ENCODE measurements at places on chromosomes 2 and 18.

GRCh38 chr2:86254576-86255538 is 55.6 kb downstream of the MRPL35 start:
- no peak for DNase-seq

DNA sequence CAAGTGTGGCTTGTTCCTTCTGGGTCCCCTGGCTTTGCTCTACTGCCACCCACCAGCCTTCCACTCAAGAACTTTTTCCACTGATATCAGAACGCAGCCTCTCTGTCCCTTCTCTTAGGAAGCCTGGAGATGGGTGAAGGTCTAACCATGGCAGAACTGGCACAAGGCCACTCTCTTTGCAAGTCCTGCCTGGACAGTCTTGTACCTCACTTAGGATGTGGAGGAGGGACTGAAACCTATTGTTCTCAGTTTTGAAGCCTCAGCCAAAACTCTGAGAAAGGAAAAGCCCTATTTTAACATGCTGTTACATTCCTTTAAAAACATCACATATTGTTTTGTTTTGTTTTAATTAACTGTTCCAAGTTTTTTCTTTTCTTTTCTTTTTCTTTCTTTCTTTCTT is 58.9 kb upstream of the NCOA1 start:
- no peak for DNase-seq

GRCh38 chr18:14086458-14087231 is 45.6 kb downstream of the ZNF519 start:
- no peak for DNase-seq

DNA sequence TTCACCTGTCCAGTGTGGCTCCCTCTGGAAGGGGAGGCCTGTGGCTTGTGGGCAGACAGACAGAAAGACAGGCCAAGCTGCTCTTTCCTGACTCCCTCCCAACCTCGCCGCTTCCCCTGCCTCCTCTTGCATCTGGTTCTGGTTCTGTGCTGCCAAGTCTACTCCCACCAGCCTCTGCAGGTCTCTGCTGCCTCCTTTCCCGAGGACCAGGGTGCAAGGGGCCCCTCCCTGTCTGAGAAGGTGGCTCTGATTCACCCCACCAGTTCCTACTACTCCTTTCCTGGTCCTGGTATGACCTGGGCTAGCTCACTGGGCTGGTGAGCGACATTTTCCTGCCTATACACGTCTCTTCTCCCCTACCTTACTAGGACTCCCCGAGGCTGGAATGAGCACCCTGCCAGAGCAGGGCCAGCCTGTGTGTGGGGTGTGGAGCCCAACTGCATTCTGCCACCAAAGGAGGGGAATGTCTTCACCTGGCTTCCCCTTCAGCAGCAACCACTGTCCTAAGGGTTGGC is 238.5 kb downstream of the CELF4 start:
- DNase-seq, result no peak

- DNase-seq, result no peak
These were observed 213.2 kb downstream of the HDAC4 start for GRCh38 chr2:239187464-239188253.

- no peak for DNase-seq
These were observed 963.0 kb downstream of the CNTNAP5 start for GRCh38 chr2:124988111-124988510.

DNA sequence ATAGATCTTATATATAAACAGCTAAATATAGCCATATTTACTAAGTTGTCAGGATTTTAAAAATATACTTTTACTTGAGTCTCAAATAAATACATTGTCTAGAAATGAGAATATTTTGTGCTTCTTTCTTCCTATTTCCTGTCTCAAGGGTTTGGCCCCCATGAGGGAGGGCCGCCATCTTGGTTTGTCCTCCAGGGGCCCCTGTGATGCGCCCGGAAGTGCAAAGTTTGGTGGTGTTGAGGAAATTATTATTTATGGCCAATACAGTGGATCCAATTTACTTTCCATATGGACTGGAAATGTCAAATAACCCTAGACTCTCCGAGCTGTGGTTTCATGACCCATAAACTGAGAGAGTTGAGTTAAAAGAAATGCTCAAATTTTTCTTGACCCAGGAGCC is 104.7 kb upstream of the OTOS start:
- no peak for DNase-seq

DNA sequence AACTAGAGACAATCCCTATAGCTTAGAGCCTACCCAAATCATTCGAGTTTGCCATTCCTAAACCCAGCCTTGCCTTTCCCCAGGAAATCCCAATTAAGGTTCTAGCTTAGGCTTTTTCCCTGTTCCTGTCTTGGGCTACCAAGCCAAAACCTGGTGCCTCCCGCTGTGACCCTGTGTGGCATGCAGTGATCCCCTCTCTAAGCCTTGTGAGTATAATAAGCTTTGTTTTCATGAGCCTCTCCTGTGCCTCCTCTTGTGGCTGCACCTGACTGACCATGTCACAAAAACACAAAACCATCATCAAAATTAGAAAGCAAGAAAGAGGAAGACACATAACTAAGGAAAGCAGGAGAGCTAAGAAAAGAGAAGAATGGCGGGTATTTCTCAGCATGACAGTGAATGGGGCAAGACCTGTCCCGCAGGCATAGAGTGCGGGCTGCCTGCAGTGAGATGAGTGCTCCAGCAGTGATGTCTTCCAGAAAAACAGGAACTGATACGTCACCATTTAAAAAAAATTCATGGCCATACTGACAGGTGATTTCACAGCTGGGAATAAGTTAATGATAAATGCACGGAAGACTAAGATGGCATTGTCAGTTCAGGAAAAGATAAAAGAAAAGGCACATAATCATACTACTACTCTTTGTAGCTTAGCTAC is 9.2 kb upstream of the PAIP2B start:
- no peak for DNase-seq

GRCh38 chr2:180554330-180554729 is 426.1 kb upstream of the UBE2E3 start:
- DNase-seq, result no peak

DNA sequence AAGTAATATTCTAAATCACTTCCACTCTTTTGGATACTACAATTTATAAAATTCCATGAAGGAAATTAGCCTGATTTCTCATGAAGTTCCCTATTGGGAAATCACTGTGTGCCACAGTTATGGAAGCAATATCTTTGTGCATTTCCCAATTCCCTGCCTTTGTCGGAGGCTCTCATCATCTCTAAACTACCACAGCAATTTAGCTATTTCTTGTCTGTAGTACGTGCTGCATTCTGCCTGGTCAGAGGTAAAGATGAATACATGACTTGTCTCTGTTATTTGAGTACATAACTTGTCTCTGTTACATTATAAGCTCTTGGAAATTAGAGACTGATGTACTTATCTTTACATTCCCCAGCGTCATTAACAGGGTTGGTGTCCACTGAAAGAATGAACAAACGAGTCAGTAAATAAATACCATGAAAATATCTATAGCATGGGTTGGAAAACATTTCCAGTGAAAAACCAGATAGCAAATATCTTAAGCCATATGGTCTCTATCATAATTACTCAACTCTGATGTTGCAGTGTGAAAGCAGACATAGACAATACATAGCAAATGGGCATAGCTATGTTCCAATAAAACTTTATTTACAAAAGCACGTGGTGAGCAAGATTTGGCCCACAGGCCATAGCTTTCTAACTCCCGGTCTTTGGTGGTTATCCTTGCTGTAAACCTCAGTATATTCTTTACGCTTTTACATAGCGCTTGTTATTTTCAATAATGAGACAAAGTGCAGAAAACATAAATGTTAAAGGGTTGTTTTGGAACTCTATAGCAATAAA is 78.8 kb downstream of the BCL2 start:
- no peak for DNase-seq

- DNase-seq, result no peak
These were observed 18.6 kb downstream of the TMEM182 start for GRCh38 chr2:102780467-102780866.

DNA sequence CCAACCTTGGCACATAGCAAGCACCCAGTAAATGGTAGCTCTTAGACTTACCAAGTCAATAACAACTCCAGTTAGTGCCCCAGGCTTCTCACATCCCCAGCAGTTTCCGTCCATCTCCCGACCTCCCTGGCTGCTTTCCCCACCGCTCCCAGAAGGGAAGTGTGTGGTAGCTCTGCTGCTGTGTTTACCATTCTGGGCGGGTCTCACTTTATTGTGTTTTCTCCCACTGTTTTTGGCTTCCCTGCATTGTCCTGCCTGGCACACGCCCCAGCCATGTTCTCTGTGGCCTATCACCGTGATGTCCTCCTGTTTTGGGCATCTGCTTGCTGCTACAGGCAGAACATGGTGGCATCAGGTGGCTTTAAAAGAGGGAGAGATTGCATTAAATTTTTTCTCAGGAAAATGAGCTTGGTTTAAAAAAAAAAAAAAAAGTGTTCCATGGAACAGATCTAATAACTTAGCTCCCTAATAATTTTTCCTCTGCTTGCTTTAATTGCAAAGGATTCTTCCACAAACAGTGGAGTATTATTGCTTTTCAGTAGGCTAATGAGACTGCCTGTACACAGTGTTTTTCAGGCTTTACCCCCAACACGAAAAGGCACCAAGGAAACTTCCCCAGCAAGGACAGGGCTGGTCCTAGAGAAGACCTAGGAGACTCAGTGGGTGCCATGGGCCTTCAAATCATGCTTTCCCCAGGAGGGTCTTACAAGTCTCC is 8.0 kb upstream of the COX7A2L start:
- no peak for DNase-seq

- DNase-seq, result no peak
These were observed 100.2 kb upstream of the MYCN start for GRCh38 chr2:15840148-15840547.

GRCh38 chr2:193114827-193115226 is 920.1 kb upstream of the TMEFF2 start:
- no peak for DNase-seq

DNA sequence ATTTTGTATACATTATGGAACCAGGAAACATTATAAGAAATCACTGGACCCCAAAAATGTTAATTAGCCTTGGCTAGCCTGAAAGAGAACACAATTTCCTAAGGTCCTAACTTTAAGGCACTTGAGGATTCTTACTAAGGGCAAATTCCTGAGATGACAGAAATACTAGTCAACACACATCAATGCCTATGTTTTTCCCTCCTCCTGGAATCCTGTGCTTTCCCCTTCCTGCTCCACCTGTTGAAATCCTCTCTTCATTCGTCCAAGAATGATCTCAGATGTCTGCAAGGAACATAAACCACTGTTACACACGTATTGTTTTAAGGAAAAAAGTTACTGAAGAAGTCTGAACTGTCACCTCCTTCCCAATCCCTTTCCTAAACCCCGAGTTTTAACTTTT is 21.2 kb upstream of the DARS1 start:
- DNase-seq, result no peak

DNA sequence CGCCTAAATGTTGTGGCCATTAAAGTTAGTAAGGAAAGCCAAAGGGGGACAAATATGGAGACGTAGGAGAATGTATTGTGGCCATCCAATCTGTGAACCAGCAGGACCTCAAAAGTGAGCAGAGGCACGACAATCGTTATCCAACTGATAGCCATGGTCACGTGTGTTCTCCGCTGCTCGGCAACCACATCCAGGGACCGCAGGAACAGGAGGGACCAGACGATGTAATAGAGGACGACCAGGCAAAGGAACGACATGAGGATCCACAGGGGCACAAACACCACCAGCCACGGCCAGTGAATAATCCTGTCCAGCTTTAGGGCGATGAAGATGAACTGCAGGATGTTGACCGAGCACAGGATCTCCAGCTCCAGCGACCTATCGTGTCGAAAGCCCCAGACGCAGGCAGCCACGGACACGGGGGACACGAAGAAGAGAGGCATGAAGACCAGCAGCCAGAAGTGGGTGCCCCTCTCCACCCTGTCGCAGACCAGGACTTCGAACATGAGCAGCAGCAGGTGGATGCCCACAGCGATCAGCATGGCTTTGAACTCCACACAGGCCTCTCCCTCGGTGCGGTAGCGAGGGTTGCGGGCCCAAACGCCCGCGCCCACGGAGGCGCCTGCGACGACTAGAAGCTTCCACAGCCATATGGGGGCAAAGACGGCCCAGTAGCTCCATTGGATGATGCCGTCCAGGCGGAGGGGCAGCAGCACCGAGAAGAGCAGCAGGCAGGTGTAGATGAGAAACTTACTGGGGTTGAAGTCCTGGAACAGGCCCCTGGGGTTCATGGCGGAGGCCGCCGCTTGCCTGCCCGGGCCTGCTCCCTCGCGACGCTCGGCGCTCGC is 790 bp downstream of the TMEM185B start:
- DNase-seq, result no peak

DNA sequence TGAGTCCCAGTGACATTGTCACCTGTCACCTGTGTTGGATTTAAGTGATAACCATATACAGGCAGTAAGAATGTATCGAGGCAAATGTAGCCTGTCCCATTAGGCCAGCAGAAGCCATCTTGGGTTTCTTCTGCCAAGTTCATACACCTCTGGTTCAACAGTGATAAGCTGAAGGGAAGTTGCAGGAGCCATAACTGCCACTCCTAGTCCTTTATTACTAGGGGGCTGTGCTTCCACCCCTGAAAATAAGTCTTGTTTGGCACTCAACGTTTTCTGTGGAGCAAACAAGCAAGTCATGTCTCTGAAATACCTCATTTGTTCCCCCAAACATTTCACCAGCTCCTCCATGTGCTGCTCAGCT is 58.1 kb upstream of the ALPP start:
- DNase-seq, result no peak

DNA sequence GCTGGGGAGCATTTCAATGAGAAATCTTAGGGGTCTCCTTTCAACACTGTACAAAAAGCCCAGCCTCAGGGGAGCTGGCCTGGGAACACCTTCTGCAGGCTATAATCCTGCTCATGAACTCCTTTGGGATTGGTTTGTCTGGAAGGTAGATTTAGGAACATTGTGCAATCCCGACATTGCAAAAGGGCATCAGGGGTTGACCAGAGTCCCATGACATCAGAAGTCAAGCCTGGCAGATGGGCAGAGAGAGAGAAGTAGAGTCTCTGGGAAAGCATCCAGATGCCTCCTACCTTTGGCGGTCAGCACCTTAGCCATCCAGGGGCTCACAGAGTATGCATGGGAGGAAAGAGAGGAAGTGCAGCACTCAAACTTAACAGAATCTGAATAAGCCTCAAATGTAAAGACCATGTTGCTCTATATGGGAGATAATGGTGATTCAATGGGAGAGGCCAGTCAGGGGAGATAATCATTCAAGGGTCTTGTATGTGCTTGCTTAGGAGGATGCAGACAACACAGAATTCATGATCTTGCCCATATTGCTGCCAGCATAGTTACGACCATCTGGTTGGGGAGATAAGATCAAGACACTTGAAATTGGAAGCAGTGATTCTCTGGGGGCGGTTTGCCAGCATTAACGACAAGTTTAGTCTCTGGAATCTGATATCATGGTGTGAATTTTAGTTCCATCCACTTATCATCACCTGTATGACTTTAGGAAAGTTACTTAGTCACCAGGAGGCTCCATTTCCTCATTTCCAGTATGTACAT is 58.3 kb upstream of the UPP2 start:
- DNase-seq, result no peak

Data from stimulated activated CD4-positive, alpha-beta T cell treated with anti-CD3 and anti-CD28 coated beads, Interleukin-12 subunit alpha, Interleukin-12 subunit beta, amount 100 ng/mL, for 24 hours (primary cell).